Suprapubic skin (tissue), 4 donors: ENCODE measurements at places on chromosomes 16 and 17. TPM values are rescaled to one million over a fixed set of nuclear protein-coding genes. Genes with fewer than 3 reads are reported as not detected.

- DNase-seq = no peak
Measured at GRCh38 chr16:18050777-18051176, 285.8 kb downstream of the NPIPA8 start.

DNA sequence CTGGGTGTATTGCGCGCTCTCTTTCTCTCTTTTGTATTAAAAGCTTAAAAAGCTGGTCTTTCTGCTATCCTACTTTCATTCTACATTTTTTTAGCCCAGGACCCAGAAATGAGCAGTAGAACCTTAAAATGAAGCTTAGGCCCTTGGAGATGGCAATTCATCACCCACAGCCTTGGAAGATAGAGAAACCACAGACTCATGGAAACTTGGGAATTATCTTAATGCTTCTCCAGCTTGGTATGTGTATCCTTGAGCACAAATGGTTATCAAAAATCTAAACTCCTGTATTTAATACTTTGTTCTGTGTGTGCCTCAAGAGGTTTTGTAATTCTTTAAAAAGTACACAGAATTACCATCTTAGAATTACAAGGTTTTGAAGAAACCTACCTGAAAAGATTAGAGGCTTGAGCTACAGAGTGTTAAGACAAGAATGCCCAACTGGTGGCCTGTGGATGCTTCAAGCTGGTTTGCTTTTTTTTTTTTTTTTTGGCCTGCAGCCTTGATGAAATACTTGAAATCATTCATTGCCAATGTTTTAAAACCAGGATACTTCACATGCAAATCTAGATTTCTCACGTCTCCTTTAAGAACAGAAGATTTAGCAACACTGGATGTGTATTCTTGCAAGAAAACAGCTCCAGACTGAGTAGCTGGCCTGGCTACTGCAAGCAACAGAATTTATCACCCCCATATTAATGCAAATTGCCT is 105.0 kb downstream of the XYLT1 start:
- DNase-seq = no peak

GRCh38 chr17:78101112-78101511 is 27.4 kb downstream of the TMC6 start:
- DNase-seq = no peak

DNA sequence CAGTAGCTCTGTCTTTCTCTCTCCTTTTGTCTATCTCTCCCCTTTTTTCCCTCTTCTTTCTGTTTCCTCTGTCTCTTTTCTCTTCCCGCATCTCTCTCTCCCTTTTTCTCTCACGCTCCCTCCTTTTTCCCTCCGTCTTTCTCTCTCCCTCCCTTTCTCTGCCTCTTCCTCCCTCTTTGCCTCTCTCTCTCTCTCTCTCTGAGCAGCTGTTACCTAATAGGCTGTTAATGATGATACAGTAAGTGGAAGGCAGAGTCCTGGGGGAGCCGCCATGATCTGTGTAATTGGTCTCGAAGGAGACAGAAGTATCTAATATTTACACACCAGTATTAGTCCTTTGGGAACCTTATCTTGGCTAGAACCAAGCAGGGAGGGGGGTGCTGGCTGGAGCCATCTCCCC is 136.1 kb upstream of the CIBAR2 start:
- no peak for DNase-seq

GRCh38 chr16:21610766-21611165 is 11.4 kb downstream of the METTL9 start:
- no peak for DNase-seq

GRCh38 chr16:74438492-74438979 is 17.3 kb upstream of the CLEC18B start:
- DNase-seq = no peak

DNA sequence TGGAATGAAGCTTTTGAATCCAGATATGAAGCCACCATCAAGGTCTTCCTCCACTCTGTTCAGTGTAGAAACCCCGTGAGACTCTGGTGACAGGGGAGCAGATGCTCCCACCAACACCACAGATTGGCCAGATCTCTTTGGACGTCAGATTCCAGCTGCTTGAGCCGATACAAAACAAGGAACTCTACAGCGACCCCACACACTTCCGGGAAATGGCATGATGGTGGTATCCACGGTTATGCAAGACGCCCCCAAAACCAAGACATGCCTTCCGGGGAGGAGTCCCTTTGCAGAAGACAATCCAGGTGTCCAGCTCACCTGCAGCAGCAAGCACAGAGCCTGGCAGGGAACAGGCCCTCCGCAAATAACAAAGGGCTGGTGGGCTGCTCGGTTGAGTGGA is 19.8 kb upstream of the PITPNA start:
- no peak for DNase-seq

- no peak for DNase-seq
Measured at GRCh38 chr16:25966172-25967097, 274.7 kb downstream of the HS3ST4 start.

GRCh38 chr16:12833926-12834325 is 30.2 kb upstream of the CPPED1 start:
- DNase-seq = no peak

DNA sequence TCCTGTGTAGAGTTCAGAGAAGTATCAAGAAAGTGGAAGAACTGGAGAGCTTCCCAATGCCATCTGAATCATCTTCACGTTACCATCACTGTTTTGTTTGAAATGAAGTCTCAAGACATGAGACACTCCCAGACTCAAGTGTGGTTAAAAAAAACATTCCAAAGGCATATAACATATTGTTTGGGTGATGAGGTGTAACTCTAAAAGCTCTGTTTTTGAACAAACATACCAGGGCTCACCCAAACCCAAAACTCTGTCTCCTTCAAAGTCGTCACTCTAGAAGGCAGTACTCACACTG is 6.3 kb upstream of the ZCCHC14 start:
- DNase-seq = no peak

DNA sequence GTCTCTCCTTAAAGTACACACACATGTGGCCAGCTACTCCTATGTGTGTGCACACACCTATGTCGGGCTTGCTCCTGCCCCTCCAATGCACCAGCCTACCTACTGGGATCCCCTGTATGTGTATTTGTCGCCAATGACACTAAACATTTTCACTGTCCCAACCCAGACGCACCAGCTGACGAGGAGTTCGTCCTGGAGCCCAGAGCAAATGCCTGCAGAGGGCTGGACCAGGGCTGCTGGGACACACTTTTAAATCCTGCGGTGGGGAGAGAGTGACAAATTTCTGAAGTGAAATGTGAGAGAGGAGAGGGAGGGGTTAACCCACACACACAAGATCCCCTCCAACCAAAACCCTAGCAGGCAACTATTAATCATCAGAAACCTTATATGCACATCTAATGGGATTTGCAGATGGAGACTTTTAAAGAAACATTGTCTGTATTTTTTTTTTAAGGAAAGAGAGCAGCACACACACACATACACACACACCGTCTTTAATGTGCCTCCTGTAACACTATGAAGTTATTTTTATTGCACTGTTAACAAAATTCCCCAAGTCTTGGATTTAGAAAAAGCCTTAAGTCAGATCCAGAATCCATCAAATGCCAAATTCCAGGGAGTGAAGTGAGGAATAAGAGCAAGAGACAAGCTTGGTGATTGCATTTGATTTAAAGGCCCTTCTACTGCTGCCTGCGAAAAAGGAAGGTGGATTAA is at the start of gene MEOX1:
Gene MEOX1, minus strand, starts transcription at position 224 of the 714 bp plus-strand sequence. CDS start 388 bp downstream, outside the sequence.
- no peak for DNase-seq

DNA sequence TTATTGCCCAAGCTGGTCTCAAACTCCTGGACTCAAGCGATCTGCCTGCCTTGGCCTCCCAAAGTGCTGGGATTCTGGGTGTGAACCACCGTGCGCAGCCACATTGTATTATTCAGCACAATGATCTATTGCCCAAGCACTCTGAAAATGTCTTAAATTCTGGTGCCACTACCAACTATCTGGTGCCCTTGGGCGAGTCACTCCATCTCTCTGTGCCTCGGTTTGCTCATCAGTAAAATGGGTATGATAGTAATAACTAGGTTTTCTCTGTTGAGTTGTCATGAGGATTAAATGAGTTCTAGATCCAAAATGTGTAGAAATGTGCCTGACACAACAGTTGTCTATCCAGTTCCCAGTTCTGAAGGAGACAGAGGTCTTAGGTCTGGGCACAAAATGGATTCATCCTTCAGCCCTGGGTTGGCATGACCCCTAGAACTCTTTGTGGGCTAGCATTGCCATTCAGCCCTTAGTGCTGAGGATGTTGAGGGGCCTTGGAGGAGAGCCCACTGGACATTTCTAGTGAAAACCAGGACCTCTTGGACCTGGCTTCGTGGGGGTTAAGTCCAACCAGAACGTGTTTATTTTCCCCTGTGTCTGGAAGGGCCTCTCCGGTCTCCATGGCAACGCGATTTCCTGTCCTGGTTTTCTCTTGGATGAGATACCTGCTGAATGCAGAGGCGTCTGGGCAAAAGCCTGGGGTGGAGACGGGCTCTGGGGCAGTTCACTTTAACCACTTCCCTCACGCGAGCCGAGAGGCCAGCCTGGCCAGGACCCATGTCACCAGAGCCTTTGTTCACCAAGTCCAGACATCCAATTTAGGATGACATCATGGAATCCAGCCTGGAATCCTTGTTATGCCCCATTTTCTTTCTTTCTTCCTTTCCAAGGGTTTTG is 43.7 kb upstream of the TNRC6A start:
- DNase-seq = no peak

The IRF8 gene
- total RNA-seq = 3.5 TPM

DNA sequence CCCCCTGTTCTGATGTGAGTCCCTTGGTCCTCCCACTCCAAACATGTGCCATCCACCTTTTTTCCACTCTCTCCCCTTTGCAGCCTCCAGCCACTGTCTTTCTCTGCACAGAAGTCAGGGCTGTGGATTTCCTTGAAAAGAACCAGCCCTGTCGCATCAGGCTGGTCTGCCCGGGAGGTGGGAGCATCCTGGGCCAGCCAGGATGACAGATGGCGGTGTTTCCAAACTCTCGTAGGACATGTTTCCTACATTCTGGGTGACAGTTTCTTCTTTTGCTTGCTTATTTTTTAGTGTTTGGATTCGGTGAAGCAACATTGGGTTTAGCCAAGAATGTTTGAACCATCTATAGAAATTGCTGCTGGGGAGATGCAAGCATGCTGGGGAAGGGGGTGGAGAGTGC is 100.8 kb downstream of the CCDC182 start:
- DNase-seq = no peak

The TPSD1 gene
- total RNA-seq = 11.6 TPM

DNA sequence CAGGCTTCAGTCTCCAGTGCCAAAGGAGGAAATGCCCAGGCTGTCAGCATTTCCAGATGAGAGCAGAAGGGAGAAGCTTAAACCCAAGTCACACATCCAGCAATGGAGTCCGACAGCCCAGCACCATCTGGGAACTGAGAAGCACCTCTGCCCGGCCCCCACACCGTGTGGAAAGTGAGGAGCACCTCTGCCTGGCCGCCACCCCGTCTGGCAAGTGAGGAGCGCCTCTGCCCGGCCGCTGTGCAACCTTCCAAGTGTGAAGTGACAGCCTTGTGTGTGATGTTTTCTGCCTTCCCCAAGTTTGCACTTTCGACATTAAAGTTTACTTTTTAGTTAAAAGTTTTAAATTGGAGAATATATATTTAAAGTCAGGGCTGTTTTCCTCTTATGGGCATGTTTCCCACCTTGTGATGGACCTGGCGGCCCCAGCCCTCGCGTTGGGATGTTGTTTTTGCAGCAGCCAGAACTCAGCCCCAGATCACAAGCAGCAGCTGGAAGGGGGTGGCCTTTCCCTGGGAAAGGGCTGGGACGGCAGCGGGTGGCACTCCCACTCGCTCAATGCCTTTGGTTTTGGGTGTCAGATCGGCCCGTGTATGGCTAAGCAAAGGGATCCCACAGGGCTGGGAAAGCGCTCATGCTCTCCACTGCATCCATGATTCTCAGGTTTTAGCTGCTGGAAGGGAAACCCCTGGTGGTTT is 7.2 kb downstream of the CCDC137 start:
- no peak for DNase-seq

- DNase-seq = no peak
Measured at GRCh38 chr17:28675490-28675889, 13.5 kb downstream of the SUPT6H start.

The CA10 gene
- total RNA-seq = not detected

- no peak for DNase-seq
Measured at GRCh38 chr16:23629516-23629915, 11.6 kb downstream of the PALB2 start.

GRCh38 chr17:15303851-15304250 is 37.5 kb downstream of the TEKT3 start:
- no peak for DNase-seq

GRCh38 chr16:77840673-77841501 is 52.5 kb downstream of the VAT1L start:
- DNase-seq = peak; percentile 38

GRCh38 chr16:15053904-15054303 is 2.0 kb downstream of the NTAN1 start:
- DNase-seq = no peak

DNA sequence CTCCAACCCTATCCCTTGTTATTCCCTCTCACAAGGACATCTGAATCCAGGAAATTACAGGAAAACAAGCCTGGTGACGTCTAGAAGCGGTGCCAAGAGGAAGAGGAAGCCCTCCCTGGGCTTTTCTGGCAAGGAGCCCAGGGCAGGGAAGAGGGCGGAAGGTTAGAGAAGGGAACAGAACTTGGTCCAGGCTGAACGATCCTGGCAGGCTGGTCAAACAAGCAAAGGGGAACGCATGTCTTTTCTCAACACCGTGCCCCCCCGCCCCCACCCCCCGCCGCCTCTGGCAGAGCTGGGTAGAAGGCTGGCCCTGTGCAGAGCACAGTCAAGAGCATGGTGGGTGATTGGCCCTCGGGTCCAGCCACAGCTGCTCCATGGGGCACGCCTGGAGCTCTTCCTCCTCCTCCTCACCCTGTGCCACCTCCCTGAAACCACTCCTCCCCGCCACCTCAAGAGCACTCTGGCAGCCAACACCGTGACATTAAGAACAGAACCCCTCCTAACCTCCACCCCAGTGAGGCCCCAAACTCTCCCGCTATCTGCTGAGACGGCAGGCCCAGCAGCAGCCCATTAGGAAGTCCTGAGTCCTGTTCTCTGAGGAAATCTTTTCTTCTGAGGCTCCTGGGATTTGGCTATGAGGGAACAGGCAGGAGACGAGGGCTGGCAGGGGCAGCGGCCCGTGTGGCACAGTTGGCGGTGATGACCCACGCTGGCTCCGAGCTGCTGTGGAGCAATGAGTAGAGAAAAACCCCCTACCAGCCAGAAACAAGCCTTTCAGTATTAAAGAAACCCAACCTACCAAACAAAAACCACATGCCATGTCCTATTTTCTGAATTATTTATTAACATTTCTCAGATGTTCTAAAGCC is 7.3 kb downstream of the C16orf86 start:
- DNase-seq = no peak

The KRTAP9-8 gene
- total RNA-seq = 27.1 TPM

DNA sequence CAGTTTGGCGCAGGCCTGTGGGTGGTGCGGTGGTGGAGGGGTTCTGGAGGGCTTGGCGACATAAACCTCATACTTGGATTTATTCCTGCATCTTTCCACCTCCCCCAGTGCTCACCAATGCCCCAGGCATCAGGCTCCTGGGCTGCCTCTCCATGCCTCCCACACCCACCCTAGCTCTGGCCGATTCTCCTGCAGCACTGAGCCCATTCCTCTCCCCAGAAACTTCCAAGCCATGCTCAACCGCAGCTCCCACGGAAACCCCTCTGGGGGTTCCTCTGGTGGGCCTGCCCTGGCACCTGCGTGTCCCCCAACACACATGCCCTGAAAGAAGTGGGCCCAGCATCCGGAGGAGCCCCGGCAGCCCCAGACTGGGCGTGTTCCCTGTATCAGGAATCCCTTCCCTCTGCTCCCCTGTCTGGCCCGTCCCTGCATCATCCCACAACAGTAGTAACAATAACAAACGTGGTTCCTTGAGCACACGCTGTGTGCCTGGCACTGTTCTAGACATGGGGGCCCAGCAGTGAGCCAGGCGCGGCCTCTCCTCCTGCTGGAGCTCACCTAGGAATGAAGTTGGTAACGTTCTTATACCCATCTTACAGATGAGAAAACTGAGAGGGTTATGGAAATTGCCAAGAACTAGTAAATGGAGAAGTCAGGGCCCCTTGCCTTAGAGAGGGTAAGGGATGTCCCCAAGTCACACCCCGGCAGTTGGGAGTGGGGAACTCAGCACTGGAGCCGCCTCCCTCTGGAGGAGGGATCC is 2.3 kb downstream of the PRSS21 start:
- DNase-seq = peak; percentile 46
